ENCODE measurements at places on chromosomes 3 and 15.

DNA sequence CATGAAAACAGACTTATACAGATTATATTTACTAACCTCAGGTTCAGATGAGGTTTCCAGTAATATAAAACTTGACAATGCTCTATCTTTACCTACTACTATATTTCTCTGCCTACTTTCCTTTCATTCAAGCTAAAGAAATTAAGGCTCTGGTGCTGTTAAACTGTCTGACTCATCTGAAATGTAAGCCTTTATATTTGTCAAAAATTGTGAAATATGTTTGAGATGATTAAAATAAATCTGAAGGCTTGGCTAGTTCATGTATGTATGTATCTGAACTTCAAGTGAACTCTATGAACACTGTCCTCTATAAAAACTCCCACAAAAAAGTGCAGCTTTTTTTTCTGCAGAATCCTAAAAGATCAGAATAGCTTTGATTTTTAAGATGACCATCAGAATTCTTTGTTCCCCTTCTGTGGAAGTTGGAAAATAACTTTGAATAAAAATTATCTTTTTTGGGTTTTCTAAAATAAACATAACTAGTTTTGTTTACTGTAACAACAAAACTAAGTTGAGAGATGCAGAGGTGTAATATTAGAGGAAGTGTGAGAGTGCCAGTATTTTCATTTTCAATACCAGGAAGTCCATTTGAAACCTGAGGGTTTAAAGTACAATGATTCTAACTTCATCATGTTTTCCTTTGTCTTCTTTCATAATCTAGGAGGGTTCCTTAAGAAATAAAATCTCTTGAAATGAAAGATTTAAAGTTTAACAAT, 42.2 kb downstream of the ILDR1 start:
- DNase-seq, result no peak

DNA sequence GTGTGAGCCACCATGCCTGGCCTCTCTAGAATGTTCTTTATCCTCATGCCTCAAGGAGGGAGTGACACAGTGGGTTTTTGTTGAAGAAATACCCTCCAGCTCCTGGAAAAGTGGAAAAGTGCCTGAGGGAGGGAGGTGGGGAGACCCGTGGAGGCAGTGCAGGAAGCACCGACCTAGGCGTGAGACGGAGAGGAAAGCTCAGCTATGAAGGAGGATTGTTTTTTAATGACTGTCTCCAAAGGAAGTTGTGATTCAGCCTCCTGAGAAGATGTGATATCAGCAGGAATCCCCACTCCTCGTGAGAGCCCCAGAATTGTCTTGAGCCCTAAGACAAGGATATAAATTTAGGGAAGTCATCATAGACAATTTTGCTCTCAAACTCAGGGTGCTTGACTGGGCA, 21.7 kb downstream of the RPLP1 start:
- no peak for DNase-seq

DNA sequence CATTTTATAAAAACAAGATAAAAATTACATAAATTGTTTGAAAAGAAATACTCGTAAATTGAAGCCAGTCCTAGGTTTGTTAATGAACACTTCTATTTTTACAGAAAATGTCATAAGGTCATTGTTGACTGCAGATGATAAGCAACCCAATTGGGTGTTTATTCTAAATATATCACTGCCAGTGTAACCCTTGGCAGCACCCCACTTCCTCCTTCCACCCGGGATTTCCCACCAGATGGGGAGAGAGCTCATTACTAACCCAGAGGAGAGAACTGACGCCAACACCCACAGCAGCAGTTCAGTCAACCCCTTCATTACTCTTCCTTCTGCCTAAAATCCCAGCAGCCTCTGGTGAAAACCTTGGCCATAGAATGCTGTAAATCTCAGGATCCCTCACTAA, 307.6 kb downstream of the GAP43 start:
- no peak for DNase-seq

DNA sequence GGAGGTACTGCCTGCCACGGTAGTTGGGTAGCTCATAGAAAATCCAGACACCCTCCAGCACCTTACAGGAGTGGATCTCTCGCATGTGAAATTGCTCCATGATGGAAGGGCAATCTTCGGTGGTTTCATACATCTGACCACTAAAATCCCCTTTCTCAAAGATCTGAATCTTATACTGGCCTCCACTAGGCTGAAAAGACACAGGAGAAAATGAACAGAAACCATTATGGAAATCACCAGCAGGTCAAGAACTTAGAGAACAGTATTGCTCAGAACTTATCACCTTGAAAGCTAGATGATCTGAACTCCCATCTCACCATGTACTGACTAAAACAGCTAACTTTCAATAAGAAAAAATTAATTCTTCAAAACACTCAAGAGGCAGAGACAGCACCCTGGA, 5.4 kb downstream of the CRYGS start:
- DNase-seq, result no peak

DNA sequence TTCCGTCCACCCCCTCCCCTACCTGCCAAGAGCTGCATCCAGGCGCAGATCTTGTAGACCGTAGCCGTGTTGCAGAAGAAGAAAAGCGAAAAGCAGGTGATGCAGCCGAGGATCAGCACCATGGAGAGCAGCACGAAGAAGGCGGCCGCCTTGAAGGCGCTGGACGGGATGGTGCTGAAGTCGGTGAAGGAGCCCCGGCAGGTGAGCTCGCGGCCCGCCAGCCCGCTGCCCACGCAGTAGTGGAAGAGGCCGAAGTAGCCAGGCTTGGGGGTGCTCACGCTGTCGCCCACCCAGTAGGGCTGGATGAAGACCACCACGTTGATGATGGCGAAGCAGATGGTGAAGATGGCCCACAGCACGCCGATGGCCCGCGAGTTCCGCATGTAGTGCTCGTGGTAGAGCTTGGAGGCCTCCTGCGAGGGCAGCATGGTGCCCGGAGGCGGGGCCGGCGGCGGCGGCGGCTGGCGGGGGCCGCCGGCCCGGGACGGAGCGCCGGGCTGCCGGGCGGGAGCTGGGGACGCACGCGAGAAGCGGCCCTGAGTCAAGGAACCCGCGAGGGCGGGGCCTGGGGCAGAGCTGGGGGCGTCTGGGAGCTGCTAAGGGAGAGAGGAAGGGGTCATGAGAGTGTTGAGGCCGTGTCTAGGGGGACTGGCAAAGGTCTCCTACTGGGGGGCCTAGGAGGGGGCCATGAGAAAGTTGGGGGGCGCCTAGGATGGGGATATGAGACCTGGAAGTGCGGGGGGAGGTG, 1.2 kb downstream of the LHFPL4 start:
- no peak for DNase-seq

GRCh38 chr3:126026761-126027160, 57.2 kb downstream of the SLC41A3 start:
- no peak for DNase-seq
